ENCODE measurements at places on chromosomes 12 and 14. TPM values are rescaled to one million over a fixed set of nuclear protein-coding genes. Genes with fewer than 3 reads are reported as not detected.

GRCh38 chr12:109293106-109293505 is 16.0 kb downstream of the FOXN4 start:
- no peaks in the 10 kb centered on the region for H3K27me3 ChIP-seq
- no peak overlapping the region for H3K27ac ChIP-seq
- H3K4me1 ChIP-seq, result peaks cover 4% of the 10 kb centered on the region
- no peak for DNase-seq
- no peaks in the 10 kb centered on the region for H3K36me3 ChIP-seq
- H3K4me3 ChIP-seq, result no peak overlapping the region

GRCh38 chr12:50085615-50086072 is 502 bp downstream of the SMARCD1 start:
- H3K27ac ChIP-seq, result no peak overlapping the region
- H3K36me3 ChIP-seq, result peaks cover 39% of the 10 kb centered on the region
- no peaks in the 10 kb centered on the region for H3K4me1 ChIP-seq
- DNase-seq, result no peak
- H3K4me3 ChIP-seq, result peak overlapping the region; percentile 95

- H3K27ac ChIP-seq, result no peak overlapping the region
- no peak for DNase-seq
- H3K4me1 ChIP-seq, result no peaks in the 10 kb centered on the region
- H3K4me3 ChIP-seq, result no peak overlapping the region
Measured at GRCh38 chr14:85566603-85567002, 36.7 kb downstream of the FLRT2 start.

The GLIPR1 gene
- total RNA-seq, result 0.09 TPM

The FLRT2 gene
- 2.8 TPM for total RNA-seq

Measured in H9 (cell line).